ENCODE measurements at places on chromosomes 2 and 18. TPM values are rescaled to one million over a fixed set of nuclear protein-coding genes. Genes with fewer than 3 reads are reported as not detected.

The SCYGR4 gene
- total RNA-seq = not detected

The ANKRD30BL gene
- total RNA-seq = not detected

- H3K27ac ChIP-seq = no peak overlapping the region
- no peaks in the 10 kb centered on the region for H3K36me3 ChIP-seq
- no peaks in the 10 kb centered on the region for H3K4me1 ChIP-seq
- H3K4me3 ChIP-seq = no peak overlapping the region
- no peak for DNase-seq
- peaks cover 1% of the 10 kb centered on the region for H3K27me3 ChIP-seq
These were observed 89.1 kb upstream of the GCFC2 start for GRCh38 chr2:75799859-75800258.

DNA sequence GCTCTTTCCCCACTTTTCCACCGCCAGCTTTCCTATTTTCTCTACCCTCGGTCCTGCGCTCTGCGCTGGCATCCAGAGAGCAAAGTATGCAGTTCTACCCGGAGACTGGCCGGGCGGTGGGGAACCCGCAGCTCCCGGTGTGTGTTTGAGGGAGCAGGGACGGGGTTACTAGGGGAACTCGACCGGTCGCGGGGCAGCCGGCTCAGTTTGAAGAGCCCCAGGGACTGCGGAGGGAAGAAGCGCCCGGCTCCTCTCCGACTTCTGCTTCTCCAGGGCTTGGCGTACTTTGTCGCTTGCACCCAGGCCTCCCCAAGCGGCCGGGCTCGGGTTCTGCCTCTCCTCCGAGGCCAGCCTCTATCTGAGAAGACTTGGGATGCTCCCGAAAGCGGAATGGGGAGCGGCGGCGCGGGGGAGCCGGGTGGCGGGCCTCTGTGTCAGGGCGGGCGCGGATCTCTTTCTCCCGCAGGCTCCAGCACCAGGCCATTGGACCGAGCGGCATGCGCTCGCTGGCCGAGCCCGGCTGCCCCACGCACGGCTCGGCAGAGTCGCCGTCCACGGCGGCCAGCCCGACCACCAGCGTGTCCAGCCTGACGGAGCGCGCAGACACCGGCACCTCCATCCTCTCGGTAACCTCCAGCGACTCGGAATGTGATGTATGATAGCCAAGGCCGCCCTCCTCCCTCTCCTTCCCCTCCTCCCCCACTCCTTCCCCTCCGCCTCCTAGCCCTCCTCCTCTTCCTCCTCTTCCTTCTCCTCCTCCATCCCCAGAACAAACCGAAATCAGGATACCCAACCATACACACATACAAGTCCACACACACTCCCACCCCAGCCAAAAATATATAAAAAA, 2.8 kb downstream of the SIX3 start:
- peaks cover 87% of the 10 kb centered on the region for H3K27me3 ChIP-seq
- H3K27ac ChIP-seq = no peak overlapping the region

DNA sequence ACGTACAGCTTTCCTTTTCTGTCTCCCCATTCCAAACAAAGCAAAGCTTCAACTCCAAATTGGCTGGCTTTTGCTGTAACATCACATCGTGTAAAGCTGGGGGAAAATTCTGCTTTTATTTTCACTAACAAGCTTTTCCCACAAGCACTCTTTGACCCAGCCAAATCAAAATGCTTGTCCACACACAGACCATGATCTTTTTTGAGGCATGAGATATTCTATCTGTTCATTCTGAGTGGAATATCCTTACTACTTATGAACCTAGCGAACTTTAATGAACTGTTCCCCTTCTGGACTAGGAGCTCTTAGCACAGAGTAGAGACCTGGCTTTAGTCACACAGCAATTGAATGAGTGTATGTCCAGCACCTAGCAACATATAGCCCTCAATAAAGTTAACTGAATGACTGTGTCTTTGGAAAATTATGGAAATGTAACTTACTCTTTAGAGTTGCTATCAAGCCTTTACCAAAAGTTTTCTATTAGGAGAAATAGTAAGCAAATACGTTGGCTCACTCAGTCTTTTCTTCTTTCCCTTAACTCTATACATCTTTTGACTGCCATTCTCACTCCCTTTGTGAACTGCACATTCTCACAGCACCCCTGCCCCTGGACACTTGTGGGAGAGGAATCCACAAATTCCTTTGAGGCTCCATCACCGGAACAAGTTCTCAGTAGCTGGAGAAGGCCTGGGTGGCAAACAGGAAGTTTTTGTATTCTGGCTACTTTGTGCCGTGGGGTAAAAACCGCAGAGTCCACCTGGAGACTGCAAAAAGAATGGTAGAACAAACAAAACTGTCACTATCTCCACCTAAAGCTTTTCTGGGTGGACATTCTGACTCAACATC, 1.3 kb upstream of the UBE2E3 start:
- H3K27ac ChIP-seq = peak overlapping the region; percentile 71
- peaks cover 32% of the 10 kb centered on the region for H3K4me1 ChIP-seq
- peaks cover 47% of the 10 kb centered on the region for H3K27me3 ChIP-seq
- H3K4me3 ChIP-seq = peak overlapping the region; percentile 66
- H3K36me3 ChIP-seq = peaks cover 26% of the 10 kb centered on the region
- no peak for DNase-seq

DNA sequence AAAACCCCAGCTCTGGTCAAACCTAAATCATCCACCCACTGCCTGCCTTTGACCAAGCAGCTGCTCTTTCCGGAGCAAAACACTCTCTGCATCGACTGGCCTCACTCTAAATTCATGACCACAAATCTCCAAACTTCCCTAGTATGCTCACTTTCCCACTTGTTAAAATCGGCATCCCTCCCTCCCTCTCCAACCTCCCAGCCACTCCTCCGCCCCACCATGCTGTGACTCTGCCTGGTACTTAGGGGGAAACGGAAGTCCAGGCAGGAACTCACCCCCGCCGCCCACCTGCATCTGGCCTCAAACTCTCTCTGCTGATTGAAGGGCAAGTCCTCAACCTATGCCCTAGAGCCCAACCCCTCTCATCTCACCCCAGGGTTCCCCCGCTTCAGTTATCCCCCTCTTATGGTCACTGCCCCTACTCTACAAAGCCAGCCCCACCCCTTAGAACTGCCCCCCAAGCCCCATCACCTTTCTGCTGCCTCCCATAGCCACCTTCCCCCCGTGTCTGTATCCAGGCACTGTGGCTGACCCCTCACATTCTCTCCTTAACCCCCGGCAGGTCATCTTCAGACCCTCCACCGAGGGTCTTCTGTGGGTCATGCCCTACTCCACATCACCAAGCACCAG, 3.8 kb upstream of the ADRA2B start:
- peaks cover 14% of the 10 kb centered on the region for H3K4me1 ChIP-seq
- DNase-seq = no peak
- H3K27ac ChIP-seq = no peak overlapping the region

DNA sequence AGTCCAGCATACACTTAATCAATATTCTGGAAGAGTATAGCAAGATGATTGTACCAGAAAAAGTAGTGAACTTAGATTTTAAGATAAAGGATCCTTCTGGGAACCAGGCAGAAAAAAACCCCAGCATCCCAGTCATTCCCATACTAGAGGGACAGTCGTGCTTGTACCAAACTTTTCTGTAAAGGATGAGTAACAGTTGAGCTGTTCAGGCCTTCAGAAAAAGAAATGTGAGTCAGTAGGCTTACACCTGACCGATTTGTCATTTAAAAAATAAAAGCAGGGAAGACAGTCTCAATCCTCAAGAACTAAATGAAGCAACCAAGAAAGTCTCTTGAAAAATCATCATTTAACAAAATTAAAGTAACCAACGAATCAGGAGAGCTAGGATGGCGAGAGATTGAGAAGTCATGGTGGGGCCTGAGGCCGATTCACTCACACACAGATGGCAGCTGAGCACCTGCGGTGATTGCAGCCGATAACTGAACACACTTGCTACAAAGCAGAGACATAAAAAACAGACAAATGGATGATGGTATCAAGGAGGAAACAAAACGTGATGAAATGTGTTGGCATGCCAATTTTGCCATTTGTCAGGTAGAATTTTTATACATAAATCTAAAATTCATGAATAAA, 170.0 kb upstream of the ALKAL2 start:
- peaks cover 35% of the 10 kb centered on the region for H3K4me1 ChIP-seq
- no peak for DNase-seq
- H3K27ac ChIP-seq = no peak overlapping the region
- no peaks in the 10 kb centered on the region for H3K36me3 ChIP-seq
- H3K27me3 ChIP-seq = peaks cover 37% of the 10 kb centered on the region

DNA sequence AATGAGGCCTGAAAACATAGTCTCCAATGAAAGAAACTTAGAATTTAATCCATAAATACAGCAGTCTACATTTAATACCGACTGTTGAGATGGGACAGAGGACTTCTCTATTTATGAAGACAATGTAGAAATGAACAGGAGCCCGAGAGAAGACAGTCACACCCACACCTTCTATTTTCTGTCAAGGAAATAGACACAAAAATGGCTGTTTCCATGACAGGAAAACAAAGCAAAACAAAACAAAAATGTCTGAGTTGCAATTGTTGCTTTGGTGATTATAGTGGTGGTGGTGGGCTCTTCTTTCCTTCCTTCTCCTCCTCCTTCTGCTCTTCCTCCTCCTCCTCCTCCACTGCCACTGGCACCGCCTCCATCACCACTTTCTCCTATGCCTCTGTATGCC, 72.3 kb upstream of the CCDC68 start:
- H3K4me3 ChIP-seq = no peak overlapping the region
- H3K4me1 ChIP-seq = no peaks in the 10 kb centered on the region
- DNase-seq = no peak

GRCh38 chr18:50879302-50880118, 592 bp downstream of the ME2 start:
- H3K4me3 ChIP-seq = peak overlapping the region; percentile 98
- H3K27me3 ChIP-seq = peaks cover 2% of the 10 kb centered on the region
- peaks cover 17% of the 10 kb centered on the region for H3K36me3 ChIP-seq
- peaks cover 21% of the 10 kb centered on the region for H3K4me1 ChIP-seq
- DNase-seq = no peak
- H3K27ac ChIP-seq = peak overlapping the region; percentile 99

- peaks cover 78% of the 10 kb centered on the region for H3K36me3 ChIP-seq
- H3K4me1 ChIP-seq = no peaks in the 10 kb centered on the region
- H3K4me3 ChIP-seq = no peak overlapping the region
- no peak for DNase-seq
- no peak overlapping the region for H3K27ac ChIP-seq
- H3K27me3 ChIP-seq = no peaks in the 10 kb centered on the region
These were observed 21.6 kb downstream of the ASB1 start for GRCh38 chr2:238448031-238448955.

- no peak overlapping the region for H3K27ac ChIP-seq
- no peaks in the 10 kb centered on the region for H3K27me3 ChIP-seq
- no peaks in the 10 kb centered on the region for H3K4me1 ChIP-seq
- DNase-seq = no peak
These were observed 251.6 kb downstream of the TWIST2 start for GRCh38 chr2:239099474-239099873.

The GALNT13 gene
- not detected for total RNA-seq

The STAMBP gene
- 54.3 TPM for total RNA-seq

The RESP18 gene
- total RNA-seq = not detected

DNA sequence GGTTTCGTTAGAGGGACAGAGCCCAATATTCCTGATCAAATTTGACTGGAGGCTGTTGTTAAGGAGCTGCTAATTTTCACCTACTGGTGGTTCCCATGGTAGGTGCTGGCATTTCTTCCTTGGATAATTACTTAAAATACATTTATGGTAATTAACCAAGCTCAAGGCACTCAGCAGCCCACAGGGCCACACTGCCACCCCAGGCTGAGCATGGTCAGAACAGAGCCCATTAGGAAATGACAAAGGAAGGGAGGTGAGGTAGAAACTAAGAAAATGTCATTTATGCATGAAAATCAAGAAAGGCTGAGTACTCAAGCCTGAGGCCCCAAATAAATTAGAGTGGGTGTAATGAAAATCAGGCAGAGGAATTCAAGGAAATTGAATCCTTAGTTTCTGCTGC, 510.2 kb upstream of the GYPC start:
- DNase-seq = no peak
- no peak overlapping the region for H3K4me3 ChIP-seq
- no peaks in the 10 kb centered on the region for H3K36me3 ChIP-seq
- no peaks in the 10 kb centered on the region for H3K4me1 ChIP-seq
- H3K27me3 ChIP-seq = no peaks in the 10 kb centered on the region
- no peak overlapping the region for H3K27ac ChIP-seq

DNA sequence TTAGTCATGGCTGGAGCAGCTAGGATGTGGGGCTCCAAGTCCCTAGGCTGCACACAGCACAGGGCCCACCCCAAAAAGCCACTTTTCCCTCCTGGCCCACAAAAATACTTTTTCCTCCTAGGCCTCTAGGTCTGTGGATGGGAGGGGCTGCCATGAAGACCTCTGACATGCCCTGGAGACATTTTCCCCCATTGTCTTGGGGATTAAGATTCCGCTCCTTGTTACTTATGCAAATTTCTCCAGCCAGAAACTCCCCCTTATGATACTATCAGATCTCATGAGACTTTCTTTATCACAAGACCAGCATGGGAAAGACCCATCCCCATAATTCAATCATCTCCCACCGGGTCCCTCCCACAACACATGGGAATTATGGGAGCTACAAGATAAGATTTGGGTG, 125.9 kb downstream of the ESCO1 start:
- H3K4me3 ChIP-seq = no peak overlapping the region
- no peaks in the 10 kb centered on the region for H3K36me3 ChIP-seq
- H3K27ac ChIP-seq = no peak overlapping the region
- no peak for DNase-seq
- no peaks in the 10 kb centered on the region for H3K4me1 ChIP-seq

The CUL3 gene
- 79.6 TPM for total RNA-seq

DNA sequence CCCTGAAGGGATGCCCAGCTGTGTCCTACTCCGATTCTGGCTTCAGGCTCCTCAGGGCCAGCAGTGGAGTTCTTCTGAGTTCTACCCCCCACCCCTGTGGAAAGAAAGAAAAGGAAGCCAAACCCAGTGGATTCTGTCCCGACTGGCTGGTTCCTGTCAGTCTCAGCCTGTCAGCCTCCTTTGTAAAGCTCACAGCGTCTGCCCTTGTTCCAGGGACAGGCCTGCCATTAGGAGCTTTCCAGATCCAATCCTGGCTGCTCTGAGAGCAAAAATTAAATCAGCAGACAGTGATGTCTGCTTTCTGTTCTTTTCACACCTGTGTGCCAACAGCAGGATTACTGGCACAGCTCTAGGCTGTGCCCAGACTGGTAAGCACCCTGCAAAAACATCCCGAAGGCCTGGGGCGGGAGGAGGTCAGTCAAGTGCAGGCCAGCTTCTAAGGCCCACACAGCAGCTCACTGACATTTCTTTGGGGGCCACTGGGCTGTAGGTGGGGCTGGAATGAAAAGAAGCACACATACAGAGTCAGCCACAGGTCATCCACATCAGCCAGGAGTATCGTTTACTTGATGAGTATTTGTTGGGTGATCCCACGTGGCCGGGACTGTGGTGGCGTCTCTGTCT, 69.1 kb downstream of the EHD3 start:
- no peaks in the 10 kb centered on the region for H3K36me3 ChIP-seq
- H3K27ac ChIP-seq = no peak overlapping the region
- H3K4me3 ChIP-seq = no peak overlapping the region
- H3K4me1 ChIP-seq = no peaks in the 10 kb centered on the region
- peaks cover 28% of the 10 kb centered on the region for H3K27me3 ChIP-seq

The PDCL3 gene
- 42.5 TPM for total RNA-seq

- H3K27me3 ChIP-seq = no peaks in the 10 kb centered on the region
- H3K4me1 ChIP-seq = peaks cover 3% of the 10 kb centered on the region
- no peak for DNase-seq
- no peak overlapping the region for H3K27ac ChIP-seq
These were observed 208.4 kb downstream of the HDAC4 start for GRCh38 chr2:239192456-239192855.

The ANKRD62 gene
- not detected for total RNA-seq

The HRH4 gene
- total RNA-seq = 0.16 TPM
